ENCODE measurements at places on chromosomes 4 and X. TPM values are rescaled to one million over a fixed set of nuclear protein-coding genes. Genes with fewer than 3 reads are reported as not detected.

DNA sequence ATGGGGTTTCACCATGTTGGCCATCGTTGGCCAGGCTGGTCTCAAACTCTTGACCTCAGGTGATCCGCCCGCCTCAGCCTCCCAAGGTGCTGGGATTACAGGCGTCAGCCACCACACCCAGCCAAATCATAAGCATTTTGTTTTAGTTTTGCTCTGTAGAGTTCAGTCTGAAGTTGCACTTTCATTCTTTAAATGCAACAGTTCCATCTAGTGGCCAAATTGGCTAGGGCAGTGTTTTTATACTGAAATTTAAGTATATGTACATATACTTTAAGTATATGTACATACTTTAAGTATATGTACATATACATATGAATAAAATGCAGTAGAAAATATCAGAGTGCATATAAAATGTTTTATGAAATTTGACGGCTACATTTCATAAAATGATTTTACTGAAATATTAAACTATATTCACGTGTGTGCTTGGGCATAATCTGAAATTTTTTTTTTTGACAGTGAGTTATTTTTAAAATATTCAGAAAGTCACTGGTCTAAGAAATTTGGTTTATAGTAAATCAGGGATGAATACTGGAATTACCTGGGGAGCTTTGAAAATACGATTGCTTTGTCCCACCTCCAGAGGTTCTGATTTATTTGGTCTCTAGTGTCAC, 145.5 kb downstream of the NWD2 start:
- peak; percentile 51 for ATAC-seq

DNA sequence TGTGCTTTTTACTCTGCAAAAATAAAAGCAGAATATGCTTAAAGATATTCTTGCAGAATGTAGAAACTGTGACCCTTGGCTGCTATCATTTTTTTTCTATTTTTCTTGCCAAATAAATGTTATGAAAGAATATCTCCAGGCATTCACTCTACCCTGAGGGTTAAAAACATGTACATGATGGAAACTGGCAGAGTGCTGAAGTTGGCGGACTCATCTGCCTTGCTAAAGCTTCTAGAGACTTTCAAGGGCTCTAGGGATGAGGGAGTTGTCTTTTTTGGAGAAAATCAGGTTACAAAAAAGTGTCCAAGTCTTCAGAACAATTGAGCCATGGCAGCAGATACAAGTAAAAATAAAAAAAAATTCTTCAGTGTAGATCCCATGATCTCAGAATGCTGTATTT, 40.5 kb upstream of the NRK start:
- no peak for ATAC-seq

GRCh38 chrX:101237041-101237440, 17.5 kb downstream of the DRP2 start:
- no peak for ATAC-seq

- no peak for ATAC-seq
Measured at GRCh38 chrX:17919896-17920446, 58.9 kb upstream of the RAI2 start.

DNA sequence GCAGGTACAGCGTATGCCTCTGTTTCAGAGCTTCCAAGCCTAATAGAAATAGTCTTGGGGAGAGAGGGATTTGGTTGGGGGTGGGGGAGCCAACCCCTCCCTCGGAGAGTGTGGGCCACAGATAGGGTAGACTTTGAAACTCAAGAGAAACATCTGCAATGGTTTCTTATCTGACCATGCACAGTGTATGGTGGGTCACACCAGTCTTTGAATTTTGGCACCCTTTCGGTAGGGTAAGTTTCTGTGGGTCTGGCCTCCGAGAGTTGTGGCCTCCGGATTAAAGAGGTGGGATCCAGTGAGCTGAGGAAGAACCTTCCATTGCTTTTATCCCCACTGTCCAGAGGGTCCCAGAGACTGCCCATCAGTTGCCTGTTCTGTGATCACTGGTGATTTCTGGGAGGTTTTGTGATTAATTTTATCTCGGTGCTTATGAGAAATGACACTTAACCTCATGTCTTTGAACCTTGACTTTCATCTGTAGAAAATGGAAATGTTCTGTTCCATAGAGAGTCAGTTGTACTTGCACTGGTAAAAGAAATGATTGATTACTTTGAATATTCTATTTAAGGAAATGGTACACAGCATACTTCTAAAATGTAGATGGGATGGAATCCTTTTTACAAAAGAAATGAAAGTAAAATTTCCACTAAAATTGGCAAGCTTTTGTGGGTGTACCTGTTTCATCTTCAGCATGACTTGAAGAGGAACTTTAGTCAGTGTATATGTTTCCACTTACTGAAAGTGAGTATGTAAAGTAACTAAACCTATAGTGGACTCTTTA, 62.7 kb downstream of the TMEM131L start:
- no peak for ATAC-seq

CYBB gene
- 2.4 TPM for total RNA-seq

DNA sequence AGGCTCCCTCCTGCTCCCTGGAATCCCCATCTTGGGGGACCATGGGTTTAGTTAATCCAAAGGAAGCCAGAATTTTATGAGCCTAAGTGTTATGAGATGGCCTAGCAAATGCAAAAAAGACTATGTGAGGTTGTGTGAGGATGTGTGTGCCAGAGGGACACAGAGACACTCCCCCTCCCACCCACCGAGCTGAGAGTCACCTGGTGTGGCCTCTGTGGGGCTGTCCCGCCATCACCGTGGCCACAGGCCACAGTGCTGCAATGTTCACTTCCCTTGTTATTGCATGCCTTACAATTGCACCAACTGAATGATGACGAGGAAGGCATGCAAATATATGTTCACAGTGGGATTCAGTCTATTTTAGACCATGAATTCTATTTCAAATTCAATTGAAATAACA, 601 bp upstream of the FGFBP2 start:
- peak; percentile 48 for ATAC-seq

DNA sequence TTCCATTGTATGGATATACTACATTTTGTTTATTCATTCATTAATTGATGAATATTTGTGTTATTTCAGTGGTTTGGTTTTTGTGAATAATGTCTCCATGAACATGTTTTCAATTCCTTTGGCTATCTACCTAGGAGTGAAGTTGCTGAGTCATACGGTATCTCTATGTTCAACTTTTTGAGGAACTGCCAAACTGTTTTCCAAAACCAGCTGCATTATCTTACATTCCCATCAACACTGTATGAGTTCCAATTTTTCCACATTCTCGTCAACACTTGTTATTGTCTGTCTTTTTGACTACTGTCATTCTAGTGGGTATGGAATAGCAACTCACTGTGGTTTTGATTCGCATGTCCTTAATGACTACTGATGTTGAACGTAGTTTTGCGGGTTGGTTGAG, 388.6 kb upstream of the MAGEB2 start:
- ATAC-seq = no peak

DNA sequence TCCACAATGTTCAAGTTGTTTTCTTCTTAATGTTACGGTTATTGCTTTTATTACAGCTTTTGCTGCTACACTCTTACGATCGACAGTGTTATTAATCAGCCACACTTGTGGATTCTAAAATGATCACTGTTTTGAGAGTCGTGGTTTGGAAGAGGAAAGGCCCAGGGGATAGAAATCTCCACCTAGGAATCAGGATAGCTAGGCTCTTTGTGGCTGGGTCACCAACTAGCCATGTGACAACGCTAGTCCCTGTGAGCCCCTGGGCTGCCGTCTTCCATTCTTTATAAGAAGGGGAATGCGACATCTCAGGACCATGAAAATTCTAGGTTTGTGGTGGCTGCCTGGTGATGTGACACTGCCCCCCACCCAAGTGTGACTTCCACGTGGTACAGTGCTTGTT, 380 bp downstream of the SLC34A2 start:
- no peak for ATAC-seq

XAGE1A gene
- not detected for total RNA-seq

DNA sequence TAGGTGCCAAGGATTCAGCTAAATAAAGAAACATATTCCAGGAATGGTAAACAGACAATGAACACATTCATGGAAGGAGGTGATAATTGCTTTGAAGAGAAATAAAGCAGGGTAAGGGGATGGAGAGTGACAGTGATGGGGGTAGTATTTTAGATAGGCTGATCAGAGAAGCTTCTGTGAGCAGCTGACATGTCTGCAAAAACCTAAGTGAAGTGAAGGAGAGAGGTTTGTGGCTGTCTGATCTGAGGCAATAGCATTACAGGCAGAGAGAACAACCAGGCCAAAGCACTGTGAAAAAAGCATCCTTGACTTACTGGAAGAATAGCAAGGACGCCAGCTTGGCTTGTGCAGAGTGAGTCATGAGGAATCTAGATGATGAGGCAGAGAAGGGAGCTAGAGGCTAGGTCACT, 271.9 kb upstream of the GATB start:
- ATAC-seq = no peak

- ATAC-seq = no peak
Measured at GRCh38 chr4:78426972-78427371, 124.6 kb upstream of the ANXA3 start.

PDE6B gene
- total RNA-seq = 0.88 TPM

DNA sequence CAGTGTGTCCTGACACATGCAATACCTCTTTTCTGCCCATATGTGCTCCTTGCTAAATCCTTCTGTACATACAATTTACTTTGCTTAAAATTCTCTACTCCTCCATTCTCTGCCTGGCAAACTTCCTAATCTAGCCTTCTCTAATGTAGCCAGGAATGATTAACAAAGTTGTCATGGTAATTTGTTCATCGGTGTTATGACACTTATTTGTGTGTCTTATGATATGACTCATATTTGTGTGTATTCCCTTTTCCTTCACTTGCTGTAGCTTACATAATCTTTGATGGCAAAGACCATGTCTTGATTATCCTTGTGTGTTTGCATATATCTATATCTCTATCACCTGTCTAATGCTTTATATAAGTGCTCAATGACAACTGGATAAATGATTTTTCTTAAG, 133.3 kb downstream of the COL25A1 start:
- no peak for ATAC-seq

- no peak for ATAC-seq
Measured at GRCh38 chrX:88903989-88904718, 157.1 kb downstream of the CPXCR1 start.

DNA sequence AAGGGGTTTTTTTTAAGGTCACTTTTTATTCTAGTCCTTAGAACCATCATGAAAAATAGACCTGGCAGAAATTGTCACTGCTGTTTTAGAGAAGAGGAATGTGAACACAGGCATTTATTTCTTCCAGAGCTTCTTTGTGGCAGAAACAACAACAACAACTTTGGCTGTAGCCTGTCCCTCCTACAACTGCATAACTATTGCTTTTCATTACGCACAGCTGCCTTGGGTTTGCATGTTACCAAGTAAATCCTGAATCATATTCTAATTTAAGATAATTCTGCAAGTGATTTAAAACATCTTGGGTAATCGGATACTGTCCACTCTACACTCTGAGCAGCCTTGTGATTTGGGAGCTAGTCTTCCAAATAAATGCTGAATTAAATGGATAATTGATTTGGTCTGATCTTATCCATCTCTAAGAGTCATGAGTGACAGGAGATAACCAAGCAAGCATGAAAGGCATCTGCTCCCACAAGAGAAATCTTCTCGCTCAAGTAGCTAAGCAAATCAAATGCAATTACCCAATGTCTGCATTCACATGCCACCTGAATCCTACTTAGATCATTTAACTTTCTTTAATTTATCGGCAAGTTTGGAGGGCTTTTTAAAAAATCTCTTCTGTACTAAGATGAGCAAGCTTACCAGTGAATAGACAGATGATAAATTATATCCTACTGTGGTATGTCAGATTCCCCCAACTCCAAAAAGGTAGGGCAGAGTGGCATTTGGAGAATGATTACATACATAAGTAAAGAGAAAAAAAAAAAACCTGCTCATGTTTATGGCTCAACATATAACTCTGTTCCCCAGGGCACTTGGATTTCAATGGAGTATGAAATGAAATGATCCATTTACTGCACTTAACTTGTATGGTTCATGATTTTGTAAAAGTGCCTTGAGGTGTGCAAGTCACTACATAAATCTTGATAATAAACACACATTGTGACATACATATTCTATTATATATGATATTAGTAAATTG, 73.6 kb downstream of the EGF start:
- peak; percentile 38 for ATAC-seq

- ATAC-seq = no peak
Measured at GRCh38 chr4:4474476-4474875, 67.4 kb downstream of the STX18 start.

GRCh38 chrX:55484948-55485347, 4.7 kb downstream of the USP51 start:
- no peak for ATAC-seq

SOX3 gene
- total RNA-seq = not detected

DNA sequence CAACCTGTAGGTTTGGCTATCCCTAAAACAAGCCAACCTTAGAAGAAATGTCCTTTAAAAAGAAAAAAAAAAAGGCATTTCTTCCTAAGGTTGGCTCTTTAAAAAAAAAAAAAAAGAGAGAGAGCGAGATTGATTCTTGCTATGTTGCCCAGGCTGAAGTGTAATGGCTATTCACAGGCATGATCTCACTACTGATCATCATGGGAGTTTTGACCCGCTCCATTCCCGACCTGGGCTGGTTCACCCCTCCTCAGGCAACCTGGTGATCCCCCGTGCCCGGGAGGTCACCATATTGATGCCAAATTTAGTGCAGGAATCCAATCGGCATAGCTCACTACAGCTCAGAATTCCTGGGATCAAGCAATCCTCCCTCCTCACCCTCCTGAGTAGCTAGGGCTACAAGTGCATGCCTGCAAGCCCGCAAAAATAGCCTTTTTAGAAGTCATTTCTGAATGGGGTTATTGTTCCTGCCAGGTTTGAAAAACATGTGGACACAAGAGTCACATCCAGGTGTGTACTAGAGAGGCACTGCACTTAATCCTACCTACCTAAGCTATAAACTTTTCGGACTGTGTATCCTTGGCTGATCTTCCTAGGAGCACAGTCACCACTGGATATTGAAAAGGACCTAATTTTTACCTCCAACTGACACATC, 61.4 kb upstream of the ZCCHC13 start:
- ATAC-seq = peak; percentile 60

HHIP gene
- total RNA-seq = not detected

GRCh38 chrX:747176-747575, 116.6 kb downstream of the SHOX start:
- ATAC-seq = no peak

- ATAC-seq = no peak
Measured at GRCh38 chrX:16838202-16839066, 31.7 kb downstream of the RBBP7 start.

ABCG2 gene
- 0.92 TPM for total RNA-seq

DNA sequence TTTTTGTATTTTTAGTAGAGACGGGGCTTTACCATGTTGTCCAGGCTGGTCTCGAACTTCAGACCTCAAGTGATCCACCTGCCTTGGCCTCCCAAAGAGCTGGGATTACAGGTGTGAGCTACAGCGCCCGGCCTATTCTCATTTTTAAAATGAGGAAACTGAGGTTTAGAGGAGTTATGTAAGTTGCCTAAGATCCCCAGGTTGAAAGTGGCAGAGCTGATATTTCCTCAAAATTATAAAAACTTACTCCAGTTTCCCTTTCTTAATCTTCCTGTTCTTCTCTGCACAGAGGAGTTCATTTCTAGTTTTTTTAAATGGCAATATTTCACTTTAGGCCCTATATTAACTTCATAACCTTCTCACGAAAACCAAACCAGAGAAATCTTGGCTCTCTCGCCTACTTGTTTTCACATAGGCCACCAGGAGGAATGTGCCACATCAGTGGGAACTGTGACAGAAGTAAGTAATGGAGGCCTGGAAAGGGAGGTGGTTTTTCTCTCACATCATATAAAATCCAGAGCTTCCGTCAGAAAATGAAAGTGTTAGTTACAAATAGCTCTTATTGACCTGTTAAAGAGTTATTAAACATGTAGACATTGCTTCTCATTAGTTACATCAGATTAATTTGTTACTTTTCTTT, 16.1 kb upstream of the RS1 start:
- ATAC-seq = no peak
